ENCODE measurements at places on chromosomes 11 and 22.

- no peak for DNase-seq
Observed at GRCh38 chr22:29265929-29266328, 1.9 kb downstream of the RHBDD3 start.

- DNase-seq: no peak
Observed at GRCh38 chr22:26485806-26486390, 2.2 kb downstream of the SRRD start.

GRCh38 chr22:36311386-36312085, 58.6 kb downstream of the APOL1 start:
- DNase-seq: no peak

DNA sequence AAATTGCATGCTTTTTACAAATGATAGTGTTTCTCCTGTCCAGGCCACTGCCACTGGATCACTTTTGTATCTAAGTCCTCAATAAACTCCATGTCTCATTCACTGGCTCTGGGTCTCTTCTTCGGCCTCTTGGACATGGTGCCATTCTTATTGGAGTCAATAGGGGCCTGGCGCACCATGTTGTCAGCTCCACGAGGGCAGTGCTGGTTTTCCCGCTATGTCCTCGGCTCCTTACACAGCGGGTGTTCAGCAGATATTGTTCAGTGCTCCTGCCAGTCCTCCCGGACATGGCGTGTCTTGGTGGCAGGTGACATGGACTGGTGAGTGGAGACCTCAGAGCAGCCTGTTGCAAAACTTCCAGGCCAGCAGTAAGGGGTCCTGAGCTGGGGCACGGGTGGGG, 3.6 kb upstream of the FAM118A start:
- DNase-seq: no peak

- DNase-seq: no peak
Observed at GRCh38 chr11:60972182-60973030, 926 bp downstream of the CD6 start.

DNA sequence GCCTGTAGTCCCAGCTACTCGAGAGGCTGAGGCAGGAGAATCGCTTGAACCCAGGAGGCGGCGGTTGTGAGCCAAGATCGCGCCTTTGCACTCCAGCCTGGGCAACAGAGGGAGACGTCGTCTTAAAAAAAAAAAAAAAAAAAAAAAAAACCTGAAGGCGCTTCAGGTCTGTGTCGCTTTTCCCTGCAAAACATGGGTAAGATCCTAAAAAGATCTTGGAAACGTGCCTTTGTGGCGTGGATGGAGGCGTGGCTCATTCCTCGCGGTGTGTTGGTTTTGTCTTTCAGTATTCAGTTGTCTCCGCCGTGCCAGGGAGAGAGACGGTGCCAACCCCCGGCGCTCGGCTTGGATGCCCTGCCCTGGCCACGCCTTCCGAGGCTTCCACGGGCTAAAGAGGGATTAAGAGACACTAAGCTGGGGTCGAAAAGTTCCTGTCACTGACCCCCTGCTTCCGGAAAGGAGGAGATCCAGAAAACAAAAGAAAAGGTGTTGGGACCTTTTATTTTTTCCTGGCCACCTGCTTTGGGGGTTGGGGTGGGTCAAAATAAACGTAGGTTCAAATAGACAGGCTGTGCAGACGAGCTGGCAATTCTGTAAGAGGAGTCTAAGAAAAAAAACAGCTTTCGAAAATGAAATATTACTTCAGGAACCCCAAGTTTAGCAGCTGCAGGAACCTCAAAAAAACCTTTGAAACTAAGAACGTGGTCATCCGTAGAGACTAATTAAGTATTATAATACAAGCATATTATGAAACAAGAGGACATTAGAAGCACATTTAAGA, 1.1 kb upstream of the SLC35F2 start:
- peak; percentile 7 for DNase-seq

- no peak for DNase-seq
Observed at GRCh38 chr11:107853070-107853469, 5.5 kb downstream of the SLC35F2 start.

- no peak for DNase-seq
Observed at GRCh38 chr11:40170078-40170477, 1289.4 kb downstream of the LRRC4C start.

DNA sequence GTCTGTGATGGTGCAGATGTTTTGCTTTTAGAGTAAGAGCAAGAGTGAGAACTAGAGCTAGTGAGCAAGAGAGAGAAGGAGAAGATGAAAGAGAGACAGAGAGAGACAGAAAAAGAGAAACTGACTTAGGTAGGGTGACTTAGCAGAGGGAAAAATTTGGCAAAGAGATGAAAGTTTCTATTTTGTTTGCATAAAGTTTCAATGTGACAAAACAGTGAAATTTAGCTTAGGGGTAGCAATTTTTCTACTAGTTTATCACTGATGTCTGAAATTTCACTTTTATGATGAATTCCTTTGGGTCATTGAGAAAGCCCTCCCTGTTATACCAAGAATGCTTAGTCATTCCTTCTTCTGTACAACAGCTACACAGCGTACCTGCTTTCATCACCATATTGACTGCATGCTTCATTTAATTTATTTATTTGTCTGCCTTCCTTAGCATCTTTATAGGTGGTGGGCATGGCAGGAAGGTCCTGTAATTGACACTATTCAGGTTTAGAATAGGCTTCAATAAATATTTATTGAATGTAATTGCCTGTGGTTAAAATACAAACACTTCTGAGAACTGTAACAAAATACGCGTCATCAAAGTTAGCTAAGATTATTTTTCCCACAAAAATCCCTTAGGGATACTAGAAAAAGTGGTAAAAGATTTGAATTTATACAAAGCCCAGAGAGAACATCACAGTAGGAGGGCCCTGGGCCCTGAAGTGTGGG, 19.9 kb upstream of the CTSC start:
- no peak for DNase-seq

- DNase-seq: no peak
Observed at GRCh38 chr22:44032126-44032730, 8.1 kb downstream of the PARVB start.

DNA sequence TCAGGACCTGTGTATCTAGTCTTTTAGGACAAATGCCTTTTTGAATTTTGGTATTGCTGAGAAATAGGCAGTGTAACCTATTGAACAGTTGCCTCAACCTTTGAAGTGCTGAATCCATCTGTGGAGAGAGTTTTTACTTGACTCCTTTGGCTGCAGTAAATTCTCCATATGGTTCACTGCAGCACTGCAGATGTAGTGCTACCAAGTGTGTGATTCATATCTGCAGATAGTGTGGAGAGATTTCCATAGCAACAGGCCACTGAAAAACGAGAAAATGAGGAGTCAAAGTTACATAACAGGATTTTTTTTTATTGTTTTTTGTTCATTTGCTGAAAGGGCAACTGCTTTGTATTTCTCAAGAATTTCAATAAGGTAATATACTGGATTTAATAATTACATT, 356.1 kb downstream of the RAB38 start:
- no peak for DNase-seq

DNA sequence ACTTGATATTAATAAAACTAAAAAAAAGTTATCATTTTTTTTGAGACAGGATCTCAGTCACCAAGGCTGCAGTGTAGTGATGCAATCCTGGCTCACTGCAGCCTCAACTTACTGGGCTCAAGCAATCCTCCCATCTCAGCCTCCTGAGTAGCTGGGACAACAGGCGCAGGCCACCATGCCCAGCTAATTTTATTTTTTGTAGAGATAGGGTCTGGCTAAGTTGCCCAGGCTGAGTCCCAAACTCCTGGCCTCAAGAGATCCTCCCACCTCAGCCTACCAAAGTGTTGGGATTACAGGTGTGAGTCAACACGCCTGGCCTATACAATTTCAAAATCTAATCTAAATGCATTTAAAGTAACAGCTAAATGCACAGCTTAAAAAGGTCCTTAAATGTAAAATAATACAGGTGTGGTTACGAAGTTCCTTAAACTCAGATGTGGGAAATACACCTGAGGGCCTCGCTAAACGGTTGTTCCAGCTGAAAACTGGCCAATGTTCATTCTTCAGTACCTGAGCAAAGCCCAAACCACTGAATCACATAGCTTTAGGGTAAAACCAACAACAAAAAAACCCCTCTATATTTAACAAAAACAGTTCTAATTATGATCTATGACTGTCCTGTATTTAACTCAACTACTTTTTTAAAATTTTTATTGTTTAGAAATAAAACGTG, 11.8 kb downstream of the NAP1L4 start:
- DNase-seq: no peak

DNA sequence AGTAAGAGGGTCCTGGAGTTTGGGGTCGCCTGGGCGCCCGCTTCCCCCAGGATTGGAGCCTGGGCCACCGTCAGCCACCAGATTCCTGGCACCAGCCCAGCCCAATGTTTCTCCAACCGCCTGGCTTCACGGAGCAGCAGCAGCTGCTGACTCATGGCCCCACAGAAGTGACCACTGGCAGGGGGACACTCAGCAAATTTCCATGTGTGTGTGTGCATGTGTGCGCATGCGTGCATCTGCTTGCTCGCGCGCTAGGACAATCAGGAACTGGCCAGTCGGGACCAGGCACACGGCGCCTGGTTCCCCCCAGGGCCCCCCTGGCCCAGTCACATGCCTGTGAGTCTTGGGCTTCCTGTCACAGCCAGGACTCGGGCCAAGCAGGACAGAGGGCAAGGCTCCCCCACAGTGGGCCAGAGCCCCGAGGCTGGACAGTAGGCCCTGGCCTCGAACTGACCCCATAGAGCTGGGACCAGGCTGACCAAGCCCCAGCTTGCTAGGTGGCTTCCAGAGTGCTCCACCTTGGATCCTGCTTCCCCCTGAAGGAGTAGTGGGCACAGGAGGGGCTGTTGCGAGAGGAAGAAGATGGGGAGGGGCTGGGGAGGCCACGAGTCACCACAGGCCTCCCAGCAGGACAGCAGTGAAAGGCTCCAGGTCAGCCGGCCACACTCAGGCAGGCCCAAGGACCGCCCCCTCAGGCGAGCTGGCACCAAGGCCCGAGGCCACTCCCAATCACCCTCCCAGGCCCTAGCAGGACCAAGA, 3.2 kb downstream of the CTSD start:
- peak; percentile 32 for DNase-seq

DNA sequence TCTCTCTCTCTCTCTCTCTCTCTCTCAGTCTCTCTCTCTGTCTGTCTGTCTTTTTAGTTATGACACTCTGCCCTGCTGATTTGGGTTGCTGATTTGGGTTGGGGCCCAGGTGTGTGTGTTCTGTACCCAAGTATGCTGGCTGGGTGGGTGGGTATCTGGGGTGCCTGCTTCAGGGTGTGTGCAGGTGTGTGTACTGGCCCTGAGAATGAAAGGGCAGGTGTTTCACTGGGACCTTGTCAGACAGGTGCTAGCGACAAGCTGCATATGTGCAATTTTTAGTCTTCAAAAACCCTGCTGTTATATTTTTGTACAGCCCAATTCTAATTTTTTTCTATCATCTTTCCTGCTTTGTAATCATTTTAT, 943 bp downstream of the CSF2RB start:
- no peak for DNase-seq

GRCh38 chr11:99884750-99885149, 802.3 kb upstream of the ARHGAP42 start:
- no peak for DNase-seq

DNA sequence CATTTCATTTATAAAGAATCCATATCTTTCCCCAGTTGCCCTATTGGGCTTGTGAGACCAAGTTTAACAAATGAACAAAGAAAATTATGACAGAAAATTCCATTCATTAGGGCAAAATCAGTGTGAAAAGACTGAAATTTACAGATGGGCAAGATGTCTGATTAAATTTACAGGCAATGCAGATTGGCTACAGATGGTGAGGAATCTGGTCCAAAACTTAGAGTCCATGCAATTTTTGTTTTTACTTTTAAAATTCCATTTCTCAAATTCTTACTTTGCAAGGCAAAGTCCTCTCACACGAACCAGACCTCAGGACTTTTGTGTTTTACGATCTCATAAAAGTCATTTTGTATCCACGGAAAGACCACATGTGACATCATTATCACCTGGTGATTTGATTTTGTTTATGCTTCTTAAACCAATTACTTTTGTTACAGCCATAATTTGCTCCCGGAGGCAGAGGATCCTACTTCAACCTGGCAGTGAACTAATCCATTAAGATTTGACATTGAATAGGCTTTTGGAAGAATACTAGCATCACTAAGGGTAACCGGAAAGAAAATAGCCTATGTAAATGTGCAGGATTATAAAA, 843.7 kb upstream of the CHORDC1 start:
- DNase-seq: no peak

GRCh38 chr11:12150831-12151382, 40.5 kb downstream of the MICAL2 start:
- no peak for DNase-seq

GRCh38 chr22:49993649-49994360, 18.8 kb downstream of the IL17REL start:
- DNase-seq: no peak

DNA sequence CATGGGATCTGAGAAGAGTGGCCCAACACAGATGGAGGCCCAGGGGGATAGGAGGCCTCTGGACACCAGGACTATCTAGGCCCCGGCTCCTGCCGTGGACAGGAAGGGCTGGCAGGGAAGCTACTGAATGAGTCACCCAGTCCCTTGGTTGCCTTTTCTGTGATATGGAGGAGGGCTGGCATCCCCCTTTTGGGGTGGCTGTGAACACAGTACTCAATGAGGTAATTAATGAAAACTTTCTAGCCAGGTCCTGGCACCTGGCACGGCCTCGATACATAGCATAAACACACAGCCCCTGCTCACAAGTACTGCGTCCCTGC, 163.2 kb downstream of the CHST1 start:
- no peak for DNase-seq

DNA sequence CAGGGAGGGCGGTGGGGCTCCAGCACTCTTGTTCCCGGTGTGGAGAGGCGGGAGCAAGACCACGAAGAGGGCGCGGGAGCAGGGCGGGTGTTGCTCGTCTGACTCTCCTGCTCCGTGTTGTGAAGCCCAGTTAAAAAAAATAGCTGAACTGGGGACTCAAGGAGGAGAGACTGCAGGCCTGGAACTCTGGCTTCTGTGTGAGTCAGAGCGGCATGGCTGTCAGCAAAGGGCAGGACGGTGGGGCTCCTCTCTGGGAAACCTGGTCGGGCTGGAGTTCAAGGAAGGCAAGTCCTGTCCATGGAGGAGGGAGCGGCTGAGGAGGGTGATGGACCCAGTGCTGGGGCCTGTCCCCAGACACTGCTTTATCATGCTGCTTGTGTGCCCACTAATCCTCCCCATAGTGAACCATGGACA, 152.3 kb downstream of the FEZ1 start:
- DNase-seq: no peak

- no peak for DNase-seq
Observed at GRCh38 chr11:77205467-77206263, 77.6 kb downstream of the MYO7A start.

- DNase-seq: no peak
Observed at GRCh38 chr11:64690235-64690634, 32.8 kb downstream of the NRXN2 start.

DNA sequence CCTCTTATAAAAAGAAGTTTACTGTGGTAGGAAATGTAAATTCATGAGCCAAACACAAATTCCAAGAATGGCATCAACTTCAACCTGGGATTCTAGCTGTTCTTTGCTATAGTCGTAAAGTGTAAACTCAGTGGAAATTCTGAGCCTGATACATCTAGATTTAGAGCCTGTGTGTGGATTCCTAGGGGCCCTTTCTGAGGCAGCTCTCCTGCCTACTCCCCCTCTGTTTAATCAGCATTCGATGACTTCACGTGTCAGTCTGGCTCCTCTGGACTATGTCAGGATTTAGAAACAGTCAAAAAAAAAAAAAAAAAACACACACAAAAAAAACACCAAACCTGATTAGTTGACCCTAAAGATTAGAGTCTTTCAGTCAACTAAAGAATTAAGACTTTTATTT, 93.1 kb upstream of the SC5D start:
- no peak for DNase-seq
